ENCODE measurements at places on chromosomes 16 and 17.
A peak's percentile ranks its signal among the peaks of the same experiment; 100 is the strongest.

DNA sequence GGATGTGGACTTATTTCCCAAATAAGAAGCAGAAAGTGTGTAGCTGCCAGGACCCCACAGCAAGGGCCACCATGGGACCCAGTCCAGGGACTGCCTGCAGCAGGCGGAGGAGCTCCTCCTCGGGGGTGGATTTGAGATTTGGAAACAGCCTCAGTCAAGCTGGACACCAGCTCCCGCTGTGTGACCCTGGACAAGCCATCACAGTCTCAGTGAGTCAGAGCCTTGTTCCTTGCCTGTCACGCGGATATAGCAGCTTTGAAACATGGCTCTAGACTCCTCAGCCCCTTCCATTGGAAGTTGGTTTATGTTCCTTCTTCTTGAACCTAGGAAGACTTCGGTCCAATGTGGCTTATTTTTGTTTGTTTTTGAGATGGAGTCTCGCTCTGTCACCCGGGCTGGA lies 12.5 kb upstream of the DPEP1 start:
- DNase-seq: no peak

DNA sequence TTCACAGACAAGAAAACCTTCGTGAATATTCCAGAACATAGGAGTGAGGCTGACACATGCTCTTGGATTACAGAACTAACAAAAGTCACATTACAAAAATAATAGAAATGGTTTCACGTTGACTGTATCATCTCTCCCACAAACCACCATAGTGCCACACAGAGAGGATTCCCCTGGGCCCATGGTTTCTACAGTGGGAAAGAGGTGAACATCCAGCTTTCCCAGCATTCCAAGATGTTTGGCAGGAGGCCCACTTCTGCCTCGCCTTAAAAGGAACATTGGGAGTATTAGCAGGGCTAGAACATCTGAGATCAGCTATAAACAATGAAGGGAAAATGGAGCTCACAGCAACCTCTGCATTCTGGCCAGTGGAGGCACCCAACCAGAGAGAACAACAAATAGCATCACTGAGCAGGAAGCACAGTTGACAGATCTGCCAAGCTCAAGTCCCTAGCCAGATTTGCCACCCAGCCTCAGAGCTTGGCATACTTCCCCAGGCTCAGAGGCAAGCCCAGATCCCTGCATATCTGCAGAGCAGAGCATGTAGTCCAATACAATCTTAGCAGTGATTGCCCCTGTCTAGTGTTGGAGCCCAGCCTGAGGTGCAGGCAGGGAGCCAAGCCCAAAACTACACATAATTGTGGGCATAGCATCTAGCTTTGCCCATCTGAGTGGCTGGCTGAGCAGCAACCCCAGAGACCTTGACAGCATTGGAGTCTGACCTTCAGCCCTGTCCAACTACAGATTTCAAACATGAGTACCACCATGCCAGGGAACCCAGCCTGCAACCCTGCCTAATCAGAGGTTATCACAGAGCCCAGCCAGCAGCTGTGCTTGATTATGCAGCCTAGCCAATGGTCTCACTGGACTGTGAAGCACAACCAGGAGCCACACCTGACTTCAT lies 260.4 kb downstream of the CEP112 start:
- no peak for DNase-seq

DNA sequence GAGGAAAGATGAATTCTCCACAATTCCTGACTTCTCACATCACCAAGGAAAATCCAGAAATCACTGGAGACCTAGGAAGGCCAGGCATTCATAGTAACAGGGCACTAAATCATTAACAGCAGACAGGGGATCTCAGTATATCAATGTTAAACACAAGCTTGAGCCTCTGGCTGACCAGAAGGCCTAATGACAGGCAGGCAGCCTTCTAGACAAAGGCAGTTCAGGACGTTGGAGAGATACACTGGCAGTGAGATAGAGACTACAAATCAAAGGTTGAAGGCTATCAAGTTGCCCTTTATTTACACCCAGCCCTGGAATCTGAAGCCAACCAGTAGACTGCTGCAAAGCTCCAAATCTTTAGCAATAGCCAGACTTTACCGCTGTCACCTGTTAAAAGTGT lies 422.8 kb upstream of the CCL2 start:
- no peak for DNase-seq

DNA sequence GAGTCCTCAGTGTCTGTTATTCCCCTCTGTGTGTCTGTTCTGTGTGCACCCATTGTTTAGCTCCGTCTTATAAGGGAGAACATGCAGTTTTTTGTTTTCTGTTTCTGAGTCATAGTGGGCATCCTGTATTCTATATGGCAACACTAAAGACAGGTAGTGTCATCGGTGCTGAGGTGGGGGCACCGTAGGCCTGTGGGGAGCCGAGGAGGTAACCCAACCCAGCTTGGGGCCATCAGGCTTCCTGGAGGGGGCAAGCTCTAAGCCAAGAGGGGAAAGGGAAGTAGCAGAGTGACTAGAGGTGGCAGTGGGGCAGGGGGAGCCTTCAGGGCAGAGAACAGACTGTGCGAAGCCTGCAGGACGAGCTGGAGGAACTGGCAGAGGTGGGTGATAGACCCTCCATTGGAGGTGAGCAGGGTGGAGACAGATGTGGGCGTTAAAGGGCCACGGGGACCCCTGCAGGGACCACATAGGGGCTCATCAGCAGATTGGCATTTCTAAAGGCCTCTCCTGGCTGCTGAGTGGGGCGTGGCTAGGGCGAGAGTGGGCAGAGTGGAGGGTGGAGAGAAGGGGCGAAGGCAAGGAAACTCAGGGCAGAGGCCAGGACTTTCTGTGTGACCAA lies 36.5 kb downstream of the CPNE2 start:
- no peak for DNase-seq

- DNase-seq: no peak
Observed at GRCh38 chr17:8798176-8798845, 854 bp downstream of the MFSD6L start.

GRCh38 chr16:57651344-57652333 lies 16.5 kb upstream of the ADGRG3 start:
- peak; percentile 58 for DNase-seq

DNA sequence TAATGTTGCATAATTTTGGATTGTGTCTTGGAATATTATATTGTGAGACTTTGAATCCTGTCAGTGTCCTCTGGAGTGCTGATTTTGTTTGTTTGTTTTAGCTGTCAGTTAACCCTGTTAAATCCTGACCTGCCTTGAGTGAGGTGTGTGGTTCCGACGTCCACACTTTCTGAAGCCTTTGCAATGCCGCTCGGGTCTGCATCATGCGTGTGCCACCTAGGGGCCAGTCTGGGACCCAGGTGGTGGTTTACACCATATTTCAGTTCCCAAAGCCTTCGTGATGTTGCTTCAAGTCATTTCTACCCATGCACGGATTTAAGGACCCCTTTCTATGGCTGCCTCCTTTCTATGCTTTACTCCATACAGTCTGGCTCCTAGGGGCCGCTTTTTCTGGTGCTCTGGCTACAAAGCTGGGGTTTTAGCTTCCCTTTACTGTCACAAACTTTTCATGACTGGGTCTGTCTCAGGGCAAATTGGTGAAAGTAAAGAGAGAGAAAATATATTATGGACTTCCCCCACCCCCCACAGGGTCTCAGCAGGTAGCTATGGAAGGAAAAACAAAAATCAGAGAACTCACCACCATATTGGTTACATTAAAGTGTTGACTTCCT lies 11.4 kb upstream of the OR4D1 start:
- DNase-seq: no peak

DNA sequence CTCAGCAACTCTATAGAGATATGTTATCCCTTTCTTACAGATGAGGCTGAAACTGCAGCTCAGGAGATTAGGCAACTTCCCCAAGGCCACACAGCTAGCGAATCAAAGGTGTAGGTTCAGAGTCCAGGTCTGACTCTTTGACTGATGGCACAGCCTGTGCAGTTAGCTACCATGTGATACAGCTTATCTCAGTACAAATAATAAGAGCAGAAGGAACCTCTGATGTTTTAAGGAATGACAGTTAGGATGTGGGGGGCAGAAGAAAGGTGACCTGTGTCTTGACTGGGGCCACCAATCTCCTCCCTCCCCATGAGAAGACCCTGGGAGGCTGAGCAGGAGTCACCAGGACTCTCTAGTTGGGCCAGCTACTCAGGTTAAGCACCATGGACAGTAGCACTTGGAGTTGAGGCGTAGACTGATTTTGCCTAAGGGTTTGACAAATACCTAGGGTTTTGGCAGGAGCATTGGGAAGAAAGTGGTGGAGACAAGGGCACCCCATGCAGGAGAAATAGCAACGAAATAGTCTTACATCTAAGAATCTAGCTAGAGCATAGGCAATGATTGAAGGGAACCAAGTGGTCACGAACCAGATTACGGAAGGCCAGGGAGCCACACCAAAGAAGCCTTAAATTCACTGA lies 22.8 kb upstream of the ACSM2B start:
- DNase-seq: peak; percentile 7

- peak; percentile 83 for DNase-seq
Observed at GRCh38 chr17:10729334-10730193, at the start of gene TMEM220. TMEM220 (minus strand) TSS chr17:10730023; CDS start chr17:10729851, 172 bp downstream.

DNA sequence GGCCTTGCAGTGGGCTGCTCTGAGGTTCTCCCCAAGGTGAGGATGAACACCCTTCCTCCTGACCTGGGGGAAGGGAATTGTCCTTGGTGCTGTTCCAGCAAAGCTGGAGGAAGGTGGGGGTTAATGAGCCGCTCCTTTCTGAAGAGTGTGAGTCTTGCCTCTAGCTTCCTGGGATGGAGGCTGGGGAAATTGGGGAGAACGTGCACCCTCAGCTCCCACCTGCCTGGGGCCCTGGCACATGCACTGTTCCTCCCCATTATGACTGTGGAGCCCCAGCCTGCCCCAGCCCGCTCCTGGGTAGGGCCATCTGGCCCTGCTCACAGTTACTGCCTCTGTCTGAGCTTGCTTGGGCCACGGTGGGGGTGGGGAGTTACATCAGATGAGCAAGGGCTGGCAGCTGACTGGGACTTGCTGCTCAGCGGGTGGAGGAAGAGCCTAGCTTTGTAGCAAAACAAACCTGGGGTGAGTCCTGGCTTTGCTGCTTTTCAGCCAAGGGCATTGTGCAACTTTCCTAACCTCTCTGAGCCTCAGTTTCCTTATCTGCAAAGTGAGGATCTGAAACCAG lies 11.1 kb downstream of the TNS4 start:
- no peak for DNase-seq

DNA sequence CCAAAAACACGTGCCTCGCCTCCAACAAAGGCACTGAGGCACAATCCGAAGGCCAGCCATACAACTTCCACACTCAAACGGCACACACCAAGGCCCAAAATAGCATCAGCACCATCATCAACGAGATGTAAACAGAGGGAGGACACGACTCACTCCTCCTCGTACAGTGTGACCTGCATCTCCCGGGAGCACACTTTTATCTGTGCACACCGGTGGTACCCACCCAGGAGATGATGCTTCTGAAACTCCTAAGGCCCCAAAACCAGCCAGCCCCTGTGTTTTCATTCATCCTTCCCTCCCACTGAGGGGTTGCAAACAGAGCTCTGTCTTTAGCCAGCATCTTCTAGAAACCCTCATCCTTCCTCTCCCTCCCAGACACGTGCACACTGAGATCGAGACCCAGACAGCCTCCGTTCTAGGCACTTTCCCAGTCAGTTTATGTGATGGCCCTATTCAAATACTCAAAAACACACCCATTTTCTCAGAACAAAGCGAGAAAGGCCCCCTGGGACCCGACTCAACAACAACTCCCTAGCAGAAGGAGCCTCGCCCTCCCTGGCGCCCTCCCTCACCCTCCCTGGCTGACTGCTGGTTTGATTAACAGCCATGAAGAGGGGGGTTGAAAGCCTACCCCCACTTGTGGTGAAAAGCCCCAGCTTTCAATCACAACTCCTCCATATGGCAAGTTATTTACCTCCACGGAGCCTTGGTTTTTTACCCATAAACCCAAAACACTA lies 76.3 kb downstream of the GAS7 start:
- peak; percentile 36 for DNase-seq

GRCh38 chr17:1228781-1229348 lies 41.4 kb upstream of the BHLHA9 start:
- no peak for DNase-seq

DNA sequence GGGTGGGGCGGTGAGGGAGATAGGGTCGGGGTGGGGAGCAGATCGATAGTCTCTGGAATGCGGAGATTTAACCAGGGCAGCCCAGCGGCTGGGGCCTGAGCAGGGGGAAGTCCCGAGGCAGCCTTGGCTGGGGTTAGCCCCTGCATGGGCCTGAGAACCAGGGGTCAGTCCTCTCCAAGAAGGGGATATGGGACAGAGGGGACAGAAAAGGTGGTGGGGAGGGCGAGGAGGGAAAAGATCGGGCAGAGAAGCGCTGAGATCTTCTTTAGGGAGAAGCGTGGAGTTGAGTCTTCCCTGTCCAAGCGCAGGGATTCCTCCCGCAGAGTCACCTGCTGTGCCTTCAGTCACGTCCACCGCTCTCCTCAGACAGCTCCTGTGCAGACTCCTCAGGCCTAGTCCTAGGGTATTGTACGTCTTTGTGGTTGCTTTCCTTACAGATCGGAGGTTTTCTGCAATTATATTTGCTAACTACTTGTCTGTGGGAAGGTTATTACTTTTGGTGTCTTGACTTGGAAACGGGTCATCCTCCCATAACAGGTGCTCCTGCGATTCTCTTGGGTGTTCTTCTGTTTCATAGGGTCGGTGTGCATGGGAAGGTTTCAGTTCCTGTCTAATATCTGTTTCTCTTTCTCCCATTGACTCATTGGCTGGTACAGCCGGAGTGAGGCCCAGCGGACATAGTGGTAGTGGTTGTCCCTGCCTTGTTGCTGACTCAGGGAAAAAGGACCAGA lies 952 bp downstream of the CD300A start:
- no peak for DNase-seq

- DNase-seq: no peak
Observed at GRCh38 chr17:32903774-32904673, 23.9 kb upstream of the TMEM98 start.

DNA sequence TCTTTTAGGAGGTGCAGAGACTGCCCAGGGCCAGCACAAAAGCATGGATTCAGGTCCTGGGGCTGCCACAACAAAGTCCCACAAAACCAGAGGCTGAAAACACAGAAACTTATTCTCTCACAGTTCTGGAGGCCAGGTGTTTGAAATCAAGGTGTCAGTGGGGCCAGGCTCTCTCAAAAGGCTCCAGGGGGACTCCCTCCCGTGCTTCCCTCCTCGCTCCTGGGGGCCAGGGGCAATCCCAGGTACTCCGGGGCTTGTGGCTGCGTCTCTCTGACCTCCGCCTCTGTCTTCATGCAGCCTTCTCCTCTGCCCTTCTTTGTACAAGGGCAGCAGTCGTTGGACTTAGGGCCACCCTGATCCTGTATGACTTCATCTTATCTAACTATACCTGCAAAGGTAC lies 8.3 kb upstream of the RBFOX3 start:
- DNase-seq: no peak

DNA sequence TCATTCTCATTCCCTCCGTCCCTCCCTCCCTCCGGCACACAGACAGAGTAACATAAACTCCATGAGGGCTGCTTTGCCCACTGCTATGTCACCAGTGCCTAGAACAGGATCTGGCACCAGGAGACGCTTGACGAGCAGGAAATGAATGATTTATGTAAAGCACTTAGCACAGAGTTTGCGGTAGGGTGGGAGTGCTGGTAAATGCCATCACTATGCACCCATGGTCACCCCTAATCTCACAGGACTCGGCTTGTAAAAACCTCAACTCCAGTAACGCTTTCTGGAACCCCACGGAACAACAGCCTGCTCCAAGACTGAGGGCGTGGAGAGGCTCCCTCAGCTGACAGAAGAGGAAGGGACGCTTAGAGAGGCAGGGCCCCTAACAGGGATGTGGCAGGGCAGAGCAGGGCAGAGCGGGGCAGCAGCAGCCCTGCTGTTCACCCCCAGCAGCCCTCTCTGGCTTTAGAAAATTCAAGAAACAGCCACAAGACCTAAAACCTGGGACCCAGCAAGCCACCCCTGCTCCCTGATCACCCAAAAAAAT lies 156.9 kb downstream of the C16orf78 start:
- peak; percentile 78 for DNase-seq
